ENCODE measurements at places on chromosomes 12 and 14.

DNA sequence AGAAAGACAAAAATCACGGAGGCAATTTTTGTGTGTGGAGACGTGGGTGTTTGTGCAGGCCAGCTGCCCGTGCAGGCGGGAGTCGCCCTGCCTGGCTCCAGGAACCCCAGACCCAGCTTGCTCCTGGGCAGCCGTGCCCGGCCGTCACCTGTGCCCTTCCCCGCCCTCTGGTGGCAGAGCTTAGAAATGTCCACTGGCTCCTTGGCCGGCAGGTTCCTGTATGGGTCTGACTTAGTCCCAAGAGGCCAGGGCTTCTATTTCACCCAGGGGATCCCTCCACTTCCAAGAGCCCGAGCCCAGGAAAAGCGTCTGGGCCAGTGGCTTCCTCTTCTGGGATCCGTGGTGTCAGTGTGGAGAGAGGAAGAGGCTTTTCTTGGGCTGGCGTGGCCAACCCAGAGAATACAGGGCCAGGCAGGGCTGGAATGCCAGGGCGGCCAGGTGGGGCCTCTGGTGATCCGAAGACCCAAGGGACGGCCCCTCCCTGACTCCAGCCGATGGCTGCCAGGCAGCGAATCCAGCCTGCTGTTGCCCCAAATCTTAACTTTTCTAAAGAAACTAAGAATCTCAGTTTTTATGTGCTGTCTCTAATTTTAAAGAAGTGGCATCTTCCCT, 120.9 kb downstream of the TMEM132C start:
- no peak for DNase-seq

DNA sequence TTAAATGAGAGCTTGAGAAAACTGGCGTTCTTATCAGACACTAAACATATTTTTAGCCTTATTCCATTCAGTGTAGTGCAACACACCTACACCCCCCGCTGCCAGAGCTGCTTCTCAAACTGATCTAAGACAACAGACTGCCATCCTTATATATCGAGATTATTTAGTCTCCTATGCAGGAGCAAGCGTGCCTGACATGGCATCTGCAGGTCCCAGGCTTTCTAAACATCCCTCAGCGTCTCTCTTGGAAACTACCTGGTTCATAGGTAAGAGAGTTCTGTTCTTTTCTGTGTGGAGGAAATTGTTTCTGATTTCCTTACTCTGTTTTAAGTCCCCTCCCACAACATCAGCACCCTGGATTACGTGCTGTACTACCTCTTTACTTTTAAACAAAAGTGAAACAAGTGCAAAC, 117.1 kb upstream of the PTPRB start:
- DNase-seq: no peak

DNA sequence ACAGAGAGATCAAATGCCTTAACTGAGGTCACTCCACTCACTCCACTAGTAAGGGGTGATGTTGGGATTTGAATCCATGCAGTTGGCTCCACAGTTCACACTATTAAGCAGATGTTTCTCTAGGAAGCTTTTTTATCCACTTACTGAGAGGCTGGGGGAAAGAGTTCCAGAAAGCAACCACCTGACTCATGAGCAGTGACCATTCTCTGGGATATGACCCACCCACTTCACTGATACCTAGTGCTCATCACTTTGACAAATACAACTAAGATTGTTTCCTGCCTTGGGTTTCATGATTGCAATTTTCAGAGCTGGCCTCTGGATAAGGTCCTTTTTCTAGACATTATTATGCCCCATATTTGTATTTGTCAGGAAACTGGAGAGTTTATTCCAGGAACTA, 152.1 kb upstream of the PLEKHG7 start:
- no peak for DNase-seq

DNA sequence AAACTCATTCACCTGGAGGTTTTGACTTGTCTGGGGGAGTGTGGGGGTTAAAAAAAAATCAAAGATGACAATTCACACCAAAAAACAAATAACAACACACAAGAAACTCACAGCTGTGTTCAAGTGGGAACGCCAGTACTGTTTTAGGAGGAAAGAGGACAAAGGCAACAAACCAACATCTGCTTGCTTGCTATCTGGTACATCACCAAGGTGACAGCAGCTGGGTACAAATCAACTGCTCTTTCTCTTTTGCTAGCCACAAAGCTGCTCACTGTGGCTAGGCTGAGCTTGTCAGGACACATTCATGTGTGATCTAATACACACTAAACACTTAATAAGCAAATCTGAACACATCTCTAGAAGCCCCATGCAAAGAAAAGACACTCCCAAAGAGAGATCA, 128.0 kb upstream of the RAP1B start:
- no peak for DNase-seq

- DNase-seq: peak; percentile 74
Measured at GRCh38 chr12:109458086-109458485, 19.0 kb downstream of the KCTD10 start.

DNA sequence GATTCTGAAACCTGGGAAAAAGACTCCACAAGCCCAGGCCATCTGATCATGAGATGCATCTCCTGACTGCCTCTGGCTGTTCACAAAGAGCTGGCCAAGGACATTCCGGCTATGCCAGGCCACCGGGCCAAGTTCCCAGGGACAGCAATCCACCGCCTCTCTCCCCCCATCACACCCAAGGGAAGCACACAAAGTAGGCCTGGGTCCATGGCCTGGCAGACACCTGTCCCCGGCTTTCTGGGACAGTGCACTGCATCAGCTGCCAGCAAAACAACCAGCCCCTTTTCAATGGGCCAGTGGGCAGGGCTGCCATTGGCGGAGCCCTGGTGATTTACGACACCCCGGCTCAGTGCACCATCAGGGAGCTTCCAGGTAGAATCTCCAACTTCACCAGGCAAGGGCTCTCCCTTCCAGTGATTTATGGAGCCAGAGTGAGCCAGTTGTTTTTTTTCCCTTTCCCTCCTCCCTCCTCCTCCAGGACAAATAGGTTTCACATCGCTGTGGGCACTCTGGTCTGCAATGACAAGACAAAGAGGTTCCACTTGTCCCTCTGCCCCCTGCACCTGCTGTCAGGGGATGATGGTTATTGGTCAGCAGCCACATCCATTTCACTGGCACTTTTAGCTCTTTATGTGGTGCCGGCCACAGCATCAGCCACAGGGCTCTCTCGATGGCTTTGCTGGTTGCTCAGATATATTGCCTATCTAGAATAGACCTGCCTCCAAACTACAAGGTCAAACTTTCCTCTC, 149.6 kb downstream of the SLC38A6 start:
- no peak for DNase-seq

DNA sequence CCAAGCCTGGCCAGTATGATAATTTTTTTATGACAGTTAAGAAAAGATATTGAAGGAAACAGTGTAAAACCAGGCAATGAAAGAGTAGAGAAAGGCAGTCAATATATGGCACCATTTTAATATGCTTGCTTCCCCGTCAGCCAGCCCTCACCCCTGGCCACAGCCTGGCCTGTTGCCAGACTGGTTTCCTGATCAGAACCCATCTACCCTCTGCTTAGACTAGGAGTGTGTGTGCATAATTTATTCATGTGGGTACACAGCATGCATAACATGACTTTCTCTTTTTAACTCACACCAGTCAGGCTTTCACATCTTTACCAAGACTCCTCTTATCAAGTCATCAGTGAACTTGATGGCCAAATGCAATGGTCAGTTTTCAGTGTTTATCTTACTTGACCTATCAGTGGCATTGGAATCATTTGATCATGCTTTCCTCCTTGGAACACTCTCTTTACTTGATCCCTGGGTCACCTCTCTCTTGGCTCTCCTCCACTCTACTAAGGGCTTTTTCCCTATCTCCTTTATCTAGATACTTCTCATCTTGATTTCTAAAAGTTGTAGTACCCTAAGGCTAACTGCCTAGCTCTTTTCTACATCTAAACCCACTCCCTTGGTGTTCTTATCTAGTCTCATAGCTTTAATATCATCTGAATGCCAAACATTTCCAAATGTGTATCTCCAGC, 10.0 kb upstream of the GPR19 start:
- DNase-seq: no peak

- DNase-seq: no peak
Measured at GRCh38 chr12:81798294-81798693, 39.1 kb upstream of the PPFIA2 start.

GRCh38 chr12:49950273-49951251, at the start of gene AQP2:
Gene AQP2, plus strand, starts transcription at chr12:49950737. Its CDS starts 94 bp downstream, at chr12:49950831.
- peak; percentile 39 for DNase-seq

DNA sequence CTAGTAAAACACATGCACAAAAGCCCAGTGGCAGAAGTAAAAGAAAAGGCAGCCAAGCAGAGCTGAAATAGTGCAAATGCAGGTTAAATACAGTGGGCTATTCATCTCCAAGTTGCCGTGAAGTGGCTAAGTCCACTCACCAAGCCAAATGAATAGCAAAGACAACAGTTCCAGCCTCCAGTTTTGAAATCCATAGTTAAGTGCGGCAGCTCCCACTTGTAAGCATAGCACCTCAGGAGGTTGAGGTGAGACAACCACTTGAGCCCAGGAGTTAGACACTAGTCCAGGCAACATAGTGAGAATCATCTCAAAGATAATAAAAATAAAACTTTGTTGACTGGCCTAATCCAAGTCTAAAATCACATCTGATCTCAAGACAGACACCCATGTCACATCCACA, 9.8 kb upstream of the PHLDA1 start:
- no peak for DNase-seq

DNA sequence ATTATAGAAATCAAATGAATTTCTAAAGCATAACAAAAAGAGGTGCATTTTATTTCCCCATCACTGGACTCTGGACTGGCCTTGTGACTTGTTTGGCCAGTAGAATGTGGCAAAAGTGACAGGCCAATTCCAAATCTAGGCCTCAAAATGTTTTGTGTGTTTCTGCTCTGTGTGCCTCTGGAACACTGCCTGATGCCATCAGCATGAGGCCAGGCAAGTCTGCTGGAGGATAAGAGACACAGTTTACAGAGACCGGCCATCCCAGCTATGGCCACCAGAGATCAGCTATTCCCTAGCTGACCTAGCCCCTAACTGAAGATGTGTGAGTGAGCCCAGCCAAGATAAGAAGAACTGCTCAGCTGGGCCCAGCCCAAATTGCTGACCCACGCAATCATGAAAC, 32.9 kb downstream of the ASCL1 start:
- no peak for DNase-seq

- no peak for DNase-seq
Measured at GRCh38 chr14:67360470-67361206, 510 bp downstream of the EIF2S1 start.

DNA sequence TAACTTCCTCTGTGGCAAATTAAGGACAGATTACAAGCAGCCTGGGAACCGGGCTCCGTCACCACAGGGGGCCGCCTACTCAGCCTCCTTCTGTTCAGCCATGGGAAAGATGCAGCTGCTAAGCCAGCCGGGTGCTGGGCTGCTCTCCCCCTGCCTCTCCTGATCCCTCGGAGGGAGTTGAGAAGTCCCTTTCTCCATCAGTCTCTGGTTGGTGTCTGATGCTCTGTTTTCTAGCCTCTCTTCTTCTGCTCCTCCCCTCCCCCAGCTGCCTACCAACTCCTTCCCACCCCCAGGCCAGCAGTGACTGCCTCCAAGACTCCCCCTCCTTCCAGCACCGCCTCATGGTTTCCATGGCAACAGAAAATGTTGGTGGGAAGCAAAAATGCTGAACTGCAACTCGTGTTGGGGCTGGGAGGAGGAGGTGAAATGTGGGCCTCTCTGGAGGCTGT, 486.7 kb downstream of the APAF1 start:
- DNase-seq: no peak

DNA sequence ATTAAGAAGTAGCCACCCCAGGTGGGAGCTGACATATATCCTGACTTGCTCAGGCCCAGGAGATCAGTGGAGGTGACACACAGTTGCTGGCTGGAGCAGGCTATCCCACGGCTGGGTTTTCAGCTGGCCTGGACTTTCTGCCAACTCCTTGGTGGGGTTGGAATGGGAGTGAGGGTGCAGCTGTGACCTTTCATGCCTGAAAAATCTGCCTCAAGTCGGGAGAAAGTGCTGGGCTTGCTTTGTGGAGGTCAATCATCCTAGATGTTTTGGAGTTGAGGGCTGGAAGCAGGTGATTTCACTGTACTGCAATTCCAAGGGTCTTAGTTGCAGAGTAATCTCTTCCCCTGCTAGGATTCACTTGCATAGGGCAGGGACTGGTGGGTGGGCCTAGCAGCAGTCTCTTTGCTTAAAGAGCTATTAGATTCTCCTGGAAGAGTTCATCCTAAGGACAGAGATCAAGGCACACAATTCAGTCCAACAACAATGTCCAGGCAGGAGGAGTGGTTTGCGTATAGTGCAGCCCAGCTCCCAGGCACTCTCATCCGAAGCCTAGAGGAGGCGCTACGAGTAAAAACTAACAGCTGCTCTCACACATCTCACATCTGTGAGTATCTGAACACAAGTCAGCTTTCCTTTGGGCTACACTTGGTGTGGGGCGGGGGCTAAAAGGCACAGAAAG, 98.1 kb downstream of the GAS2L3 start:
- DNase-seq: no peak

Measured in fibroblast of pulmonary artery (primary cell).